Stimulated activated CD4-positive, alpha-beta T cell treated with anti-CD3 and anti-CD28 coated beads, Interleukin-12 subunit alpha, Interleukin-12 subunit beta, amount 100 ng/mL, for 24 hours (primary cell): ENCODE measurements at places on chromosomes 3 and 15.

DNA sequence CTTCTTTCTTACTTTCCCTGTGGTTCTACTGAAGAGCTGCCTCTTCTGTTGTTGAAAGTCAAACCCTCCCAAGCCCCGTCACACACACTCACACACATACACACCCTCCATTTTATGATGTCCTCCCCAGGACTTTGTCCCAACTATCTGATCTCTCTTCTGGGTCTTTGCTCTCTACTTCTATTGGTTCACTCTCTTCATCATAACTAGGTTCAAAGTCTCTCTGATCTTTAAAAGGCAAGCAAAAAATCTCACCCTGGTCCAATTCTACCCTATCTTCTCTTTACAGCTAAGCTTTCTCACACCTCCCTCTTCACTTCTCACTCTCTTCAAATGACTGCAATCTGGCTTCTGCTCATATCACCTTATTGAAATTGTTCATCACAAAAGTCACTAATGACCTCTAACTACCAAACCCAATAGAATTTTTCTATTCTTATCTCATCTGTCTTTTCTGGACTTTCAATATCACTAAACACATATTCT, 34.8 kb downstream of the LRRFIP2 start:
- no peak for DNase-seq

- DNase-seq = no peak
Observed at GRCh38 chr15:51128701-51129100, 34.0 kb upstream of the TNFAIP8L3 start.

GRCh38 chr15:39585871-39586301, 5.0 kb downstream of the THBS1 start:
- DNase-seq = no peak

DNA sequence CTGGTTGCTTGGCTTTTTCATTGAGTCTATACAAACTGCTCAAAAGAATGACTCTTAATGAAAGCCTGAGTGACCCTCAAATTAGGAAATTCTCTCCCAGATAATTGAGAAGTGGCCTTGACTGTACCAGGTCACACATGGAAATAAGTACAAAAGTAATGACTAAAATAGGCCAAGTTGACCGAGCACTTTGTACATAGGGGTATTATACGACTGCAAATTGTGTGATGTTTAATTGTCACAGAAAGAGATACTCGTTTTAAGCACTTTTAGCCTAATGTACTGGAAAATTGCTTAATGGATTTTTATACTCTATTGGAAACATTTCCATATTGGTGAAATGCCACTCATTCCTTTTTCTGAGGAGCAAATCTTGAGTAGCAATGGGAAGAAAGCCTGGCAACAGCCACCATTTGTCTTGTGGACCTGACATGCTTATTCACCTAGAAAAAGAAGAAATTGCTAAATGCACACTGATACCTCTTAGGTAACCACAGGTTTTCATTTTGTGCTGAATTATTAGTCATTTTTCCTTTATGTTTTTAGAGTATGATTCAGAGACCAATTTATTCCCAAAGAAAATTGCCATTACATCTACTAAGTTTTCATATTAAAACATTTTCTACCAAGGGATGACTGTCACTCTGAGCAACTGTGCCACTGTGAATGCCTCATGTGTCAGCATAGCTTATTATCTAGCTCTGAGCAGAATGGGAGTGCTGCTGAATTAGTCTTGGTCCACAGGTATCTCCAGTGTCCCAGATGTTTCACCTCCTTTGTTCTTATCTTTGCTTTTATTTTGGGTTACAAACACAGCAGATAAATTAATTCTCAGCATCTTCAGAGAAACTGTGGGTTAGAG, 8.9 kb upstream of the PXK start:
- DNase-seq = no peak

DNA sequence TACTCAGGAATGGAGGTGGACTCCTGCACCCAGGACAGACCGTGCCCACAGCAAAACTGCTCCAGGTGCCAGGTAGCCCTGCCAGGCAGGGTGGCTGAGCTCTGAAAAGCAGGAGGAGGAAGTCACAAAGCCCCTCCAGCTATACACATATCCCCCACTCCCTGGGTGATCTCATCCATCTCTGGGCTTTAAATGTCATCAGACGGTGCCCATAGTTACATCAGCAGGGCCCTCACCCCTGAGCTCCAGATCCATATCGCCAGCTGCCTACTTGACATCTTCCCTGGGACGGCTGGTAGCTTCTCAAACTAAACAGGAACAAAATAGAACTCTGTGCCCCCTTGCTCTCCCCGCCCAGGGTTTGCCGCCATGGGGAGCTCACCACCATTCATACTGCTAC, 87.7 kb downstream of the MEGF11 start:
- DNase-seq = no peak

- DNase-seq = no peak
Observed at GRCh38 chr3:2940062-2940461, 170.1 kb downstream of the IL5RA start.

GRCh38 chr3:99938270-99938911, 120.7 kb downstream of the CMSS1 start:
- no peak for DNase-seq

DNA sequence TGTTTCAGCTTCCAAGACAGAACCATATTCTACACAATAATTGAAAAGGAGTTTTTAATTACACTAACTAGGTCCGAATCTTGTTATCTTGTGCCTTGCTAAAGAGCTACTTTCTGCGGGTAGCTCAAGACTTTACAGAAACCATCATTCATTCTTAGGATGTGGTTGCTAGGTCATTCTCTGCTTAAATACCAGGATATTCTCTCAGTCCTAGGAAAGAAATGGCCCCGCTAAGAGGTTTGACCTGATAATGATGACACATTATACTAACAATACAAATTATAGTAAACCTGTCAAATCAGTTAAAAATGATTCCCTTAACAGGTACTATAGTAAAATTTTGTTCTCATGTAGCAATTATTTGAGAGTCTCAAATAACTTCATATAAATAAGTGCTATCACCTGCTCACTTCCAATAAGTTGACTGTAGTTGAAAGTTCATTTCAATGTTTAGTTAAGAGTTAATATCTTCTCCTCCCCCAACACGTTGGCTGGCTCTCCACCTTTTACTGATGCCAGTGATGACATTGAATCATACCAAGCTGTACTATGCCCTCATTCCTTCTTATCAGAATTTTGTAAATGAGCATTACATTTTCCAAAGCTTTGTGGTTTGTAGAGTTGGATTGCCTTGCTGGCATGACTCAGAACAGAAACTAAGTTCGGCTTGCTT, 3.6 kb upstream of the C3orf85 start:
- DNase-seq = no peak

DNA sequence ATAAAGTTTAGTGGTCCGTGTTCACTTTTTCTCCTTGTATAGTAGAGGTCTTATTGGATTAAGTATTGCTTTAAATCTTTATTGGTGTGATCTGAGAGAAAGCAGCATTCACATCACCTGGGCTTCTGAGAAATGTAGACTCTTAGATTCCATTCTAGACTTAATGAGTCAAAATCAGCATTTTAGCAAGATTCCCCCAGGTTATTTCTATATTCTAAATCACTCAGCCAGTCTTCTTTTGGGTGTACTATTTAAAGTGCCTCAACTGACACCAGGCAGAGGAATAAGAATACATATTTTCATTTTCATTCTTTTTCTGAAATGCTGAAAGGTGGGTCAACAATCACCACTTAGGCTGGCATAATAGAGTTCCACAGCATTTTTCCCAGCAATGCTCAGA, 481.7 kb downstream of the TUSC7 start:
- DNase-seq = no peak

DNA sequence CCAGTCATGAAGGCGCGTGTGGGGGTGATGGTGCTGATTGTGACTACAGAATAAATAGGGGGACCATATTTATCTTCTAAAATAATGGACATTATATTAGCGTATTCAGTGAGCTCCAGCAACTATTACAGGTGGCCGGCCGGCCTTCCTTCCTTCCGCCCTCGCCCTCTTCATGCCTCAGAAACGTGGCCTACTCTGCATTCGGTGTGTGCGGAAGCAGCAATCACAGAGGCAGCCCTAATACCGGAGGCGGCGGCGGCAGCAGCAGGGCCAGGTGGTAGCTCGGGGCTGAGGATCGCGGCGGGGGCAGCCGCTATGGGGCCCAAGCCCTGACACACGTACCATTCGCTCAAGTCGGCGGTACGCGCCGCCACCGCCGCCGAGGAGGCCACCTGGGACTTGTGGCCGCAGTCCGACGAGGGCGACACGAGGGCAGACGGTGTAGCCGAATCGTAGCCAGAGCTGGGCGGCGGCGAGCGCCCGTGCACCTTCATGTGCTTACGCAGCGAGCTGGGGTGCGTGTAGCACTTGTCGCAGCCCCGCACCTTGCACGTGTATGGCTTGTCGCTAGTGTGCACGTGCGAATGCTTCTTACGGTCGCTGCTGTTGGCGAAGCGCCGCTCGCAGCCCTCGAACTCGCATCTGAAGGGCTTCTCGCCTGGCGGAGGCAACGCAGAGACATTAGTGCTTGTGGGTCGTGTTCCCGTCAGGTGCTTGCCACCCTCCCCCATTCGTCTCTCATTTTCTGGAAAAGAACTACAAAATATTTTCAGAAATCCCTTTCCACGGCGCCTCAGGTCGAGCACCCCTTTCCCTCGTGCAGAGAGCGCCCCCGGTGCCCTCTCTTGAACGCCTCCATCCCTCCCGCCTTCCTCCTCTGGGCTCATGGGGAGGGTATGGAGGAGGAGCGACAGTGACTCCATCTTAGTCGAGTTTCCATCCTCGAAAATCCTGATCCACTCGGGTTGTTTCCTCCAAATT, 15.5 kb downstream of the ZIC4 start:
- DNase-seq = no peak

GRCh38 chr3:32420126-32421038, 28.7 kb downstream of the CMTM7 start:
- no peak for DNase-seq

- DNase-seq = no peak
Observed at GRCh38 chr15:95341686-95342085, 988.8 kb upstream of the NR2F2 start.

DNA sequence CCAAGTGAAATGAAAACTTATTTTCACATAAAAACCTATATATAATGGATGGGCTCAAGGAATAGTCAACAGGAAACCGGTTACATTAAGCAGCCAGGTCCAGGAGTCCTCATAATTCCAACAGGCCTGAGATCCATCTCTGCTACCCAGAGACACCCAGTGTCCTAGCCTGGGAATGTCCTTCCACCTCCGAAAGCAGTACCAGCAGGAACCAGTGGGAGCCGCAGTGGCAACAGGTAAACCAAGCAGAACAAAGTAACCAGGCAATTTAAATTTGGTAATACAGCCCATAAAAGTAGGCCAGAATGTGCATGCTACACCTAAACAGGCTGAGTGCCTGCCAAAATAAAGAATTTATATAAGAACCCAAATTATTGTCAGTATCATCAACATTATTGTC, 195.6 kb downstream of the ZBBX start:
- no peak for DNase-seq
